ENCODE measurements at places on chromosomes 4 and X.

GRCh38 chr4:174023641-174024040, 259.8 kb downstream of the FBXO8 start:
- DNase-seq: no peak

DNA sequence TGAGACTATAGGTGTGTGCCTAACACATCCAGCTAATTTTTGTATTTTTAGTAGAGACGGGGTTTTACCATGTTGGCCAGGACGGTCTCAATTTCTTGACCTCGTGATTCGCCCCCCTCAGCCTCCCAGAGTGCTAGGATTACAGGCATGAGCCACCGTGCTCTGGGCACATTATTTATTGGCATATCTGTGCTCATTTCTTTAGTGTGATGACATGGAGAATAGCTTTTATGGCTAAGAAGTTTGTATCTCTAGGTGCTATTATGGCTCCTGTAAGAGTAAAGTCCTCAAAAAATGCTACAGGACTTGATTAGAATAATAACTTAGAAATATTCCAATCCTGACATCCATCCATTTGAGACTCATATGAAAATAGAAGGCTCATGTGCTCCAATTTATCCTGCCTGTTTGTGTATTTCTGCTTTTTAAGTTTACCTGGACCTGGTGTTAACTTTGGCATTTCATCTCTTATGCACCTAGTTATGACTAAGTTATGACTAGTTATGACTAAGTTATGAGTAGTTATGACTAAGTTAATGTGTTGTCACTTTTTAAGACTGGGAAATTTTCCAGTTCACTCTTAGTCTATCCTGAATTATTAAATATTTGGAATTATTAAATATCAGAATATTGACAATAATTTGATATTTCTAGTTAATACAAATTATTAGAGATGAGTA, 36.4 kb upstream of the UNC5C start:
- DNase-seq: no peak

GRCh38 chr4:88091378-88091777, 67.1 kb downstream of the ABCG2 start:
- DNase-seq: no peak

DNA sequence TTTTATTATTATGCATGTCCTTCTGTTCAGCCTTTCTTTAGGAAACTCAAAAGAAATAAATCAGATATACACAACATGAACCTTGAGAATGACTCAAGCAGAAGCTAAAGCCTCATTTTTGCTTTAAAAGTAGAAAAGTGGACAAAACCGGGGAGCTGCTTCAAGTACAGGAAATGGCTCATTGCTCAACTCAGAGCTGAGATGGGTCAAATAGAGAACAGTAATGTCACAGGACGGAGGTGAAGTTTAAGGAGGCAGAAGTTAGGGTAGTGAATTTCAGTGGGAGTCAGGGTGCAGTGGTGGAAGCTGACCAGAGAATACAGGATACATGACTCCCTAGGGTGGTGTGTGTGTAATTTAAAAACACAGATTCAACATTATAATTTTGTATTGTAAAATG, 22.2 kb downstream of the PHKA2 start:
- no peak for DNase-seq

DNA sequence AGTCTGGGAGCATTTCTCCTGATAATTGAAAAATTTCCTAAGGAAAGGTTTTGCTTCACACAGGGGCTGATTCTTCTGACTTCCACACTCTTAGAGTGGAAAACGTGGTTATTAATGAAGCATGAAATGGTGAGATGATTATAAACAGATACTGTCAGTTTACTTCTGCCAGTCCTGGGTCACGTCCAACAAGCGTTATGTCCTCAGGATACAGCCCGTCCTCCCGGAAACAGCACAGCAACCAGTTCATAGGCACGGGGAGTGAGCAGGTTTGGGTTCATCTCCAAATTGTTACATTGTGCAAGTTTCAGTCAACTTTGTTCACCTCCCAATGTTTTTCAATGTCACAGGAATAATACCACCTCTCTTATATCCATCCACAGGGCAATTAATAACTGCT, 98.8 kb downstream of the NPNT start:
- DNase-seq: no peak

- no peak for DNase-seq
These were observed 65.3 kb downstream of the ANTXR2 start for GRCh38 chr4:80007745-80008149.

DNA sequence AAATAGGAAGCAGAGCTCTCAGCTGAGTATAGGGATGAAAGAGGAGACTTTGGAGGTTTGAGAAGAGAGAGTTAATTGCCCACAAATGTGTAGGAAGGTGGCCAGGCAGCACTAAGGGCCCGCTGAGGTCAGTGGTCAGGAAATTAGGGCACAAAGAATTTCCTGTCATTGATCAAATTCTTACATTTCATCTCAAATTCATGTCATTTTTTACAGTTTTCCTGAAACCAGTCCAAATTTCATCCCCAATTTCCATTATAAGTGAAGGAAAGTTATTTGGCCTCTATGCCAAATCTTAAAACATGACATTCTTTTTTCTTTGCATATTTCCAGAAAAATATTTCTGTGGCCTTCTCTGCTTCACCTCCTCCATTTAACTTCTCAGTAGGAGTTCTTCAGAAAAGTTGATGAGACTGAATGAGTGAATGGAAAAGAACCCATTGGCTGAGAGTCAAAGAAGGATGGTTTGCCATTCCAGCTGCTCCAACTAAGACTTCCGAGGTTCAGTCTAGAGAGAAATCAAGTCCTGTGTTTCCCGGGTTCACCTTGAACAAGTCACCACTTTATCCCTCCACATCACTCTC, 68.7 kb upstream of the SPRY1 start:
- no peak for DNase-seq

DNA sequence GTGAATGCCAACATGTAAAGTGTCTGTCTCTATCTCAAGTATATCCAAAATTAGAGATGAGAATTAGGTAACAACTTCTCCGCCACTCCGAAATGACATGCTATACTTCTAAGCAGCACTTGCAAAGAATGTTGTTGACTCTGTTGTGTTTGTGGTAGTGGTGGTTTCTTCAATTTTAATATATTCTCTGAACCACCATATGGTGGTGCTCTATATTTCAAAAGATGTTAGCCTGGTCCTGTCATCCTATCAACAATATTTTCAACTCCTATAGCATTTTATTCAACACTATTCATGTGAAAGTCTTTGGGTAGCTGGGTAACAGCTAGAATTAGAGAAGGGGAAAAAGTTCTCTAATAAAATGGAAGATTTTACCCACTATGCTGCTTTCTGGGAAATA, 1622.8 kb upstream of the IGFBP7 start:
- DNase-seq: no peak

GRCh38 chrX:154399527-154400368, 1.6 kb downstream of the RPL10 start:
- no peak for DNase-seq

DNA sequence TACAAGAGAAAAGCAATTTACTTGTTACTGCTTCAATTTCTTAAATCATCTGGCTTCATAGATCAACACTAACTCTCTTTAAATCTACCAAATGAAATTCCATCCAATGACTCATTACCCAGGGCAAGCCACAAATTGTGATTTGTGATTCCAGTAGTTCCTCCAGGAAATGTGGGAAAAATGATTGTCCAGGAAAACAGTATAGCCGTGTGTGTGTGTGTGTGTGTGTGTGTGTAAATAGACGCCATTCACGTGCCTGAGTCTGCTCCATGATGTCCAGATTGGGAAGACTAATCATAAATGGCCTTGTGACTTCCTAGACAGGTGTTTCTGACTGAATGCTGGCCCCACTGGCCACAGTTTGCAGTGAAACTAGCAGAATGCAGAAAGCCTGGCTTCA, 121.3 kb downstream of the HS6ST2 start:
- no peak for DNase-seq

- no peak for DNase-seq
These were observed 11.0 kb upstream of the FGF5 start for GRCh38 chr4:80255329-80256095.

DNA sequence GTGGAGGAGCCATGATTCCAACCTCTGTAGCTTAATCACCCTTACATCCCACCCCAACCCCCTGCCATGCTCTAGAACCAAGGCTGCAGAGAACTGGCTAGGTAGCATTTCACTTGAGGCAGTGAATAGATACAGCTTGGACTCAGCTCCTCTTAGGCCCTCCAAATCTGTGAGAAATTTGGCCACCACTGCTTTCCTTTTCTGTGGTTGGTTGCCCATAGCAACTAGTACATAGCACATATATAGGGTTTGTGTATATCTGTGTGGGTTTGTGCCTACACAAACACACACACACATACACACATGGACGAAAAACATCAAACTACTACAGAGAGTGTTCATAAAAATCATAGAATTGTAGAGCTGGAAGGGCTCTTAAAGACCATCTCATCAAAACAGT, 52.0 kb upstream of the CCDC160 start:
- DNase-seq: no peak

DNA sequence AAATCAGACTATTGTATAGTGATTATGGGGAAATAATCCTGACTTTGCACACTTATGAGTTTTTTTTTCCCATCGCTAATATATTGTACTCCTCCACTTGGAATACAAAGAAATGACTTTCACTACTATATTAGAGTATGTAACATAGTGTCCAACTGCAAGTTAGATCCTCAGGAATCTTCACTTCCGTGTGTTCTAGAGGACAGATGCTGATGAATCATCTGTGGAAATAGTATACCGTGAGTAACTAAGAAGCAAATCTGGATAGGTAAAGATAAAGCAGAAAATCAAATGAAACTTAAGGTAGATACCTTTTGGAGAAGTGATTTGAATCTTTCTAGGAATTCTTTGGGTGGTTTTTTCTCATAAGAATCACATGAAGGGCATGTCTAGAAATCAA, 8.3 kb downstream of the IL21 start:
- no peak for DNase-seq

GRCh38 chr4:26099967-26100366, 185.9 kb downstream of the SMIM20 start:
- DNase-seq: no peak

DNA sequence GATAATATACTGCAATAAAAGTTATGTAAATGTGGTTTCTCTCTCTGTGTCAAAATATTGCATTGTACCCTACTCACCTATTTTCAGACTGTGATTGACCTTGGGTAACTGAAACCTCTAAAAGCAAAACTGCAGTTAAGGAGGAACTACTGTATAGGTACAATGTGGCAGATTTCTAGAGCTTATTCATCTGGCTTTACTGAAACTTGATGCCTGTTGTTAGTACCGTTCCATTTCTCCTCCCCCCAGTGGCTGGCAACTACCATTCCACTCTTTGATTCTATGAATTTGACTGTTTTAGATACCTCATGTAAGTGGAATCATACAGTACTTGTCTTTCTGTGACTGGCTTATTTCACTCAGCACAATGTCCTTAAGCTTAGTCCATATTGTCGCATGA, 61.9 kb downstream of the HOPX start:
- no peak for DNase-seq

GRCh38 chr4:77817304-77818072, 1.7 kb downstream of the CNOT6L start:
- DNase-seq: no peak

DNA sequence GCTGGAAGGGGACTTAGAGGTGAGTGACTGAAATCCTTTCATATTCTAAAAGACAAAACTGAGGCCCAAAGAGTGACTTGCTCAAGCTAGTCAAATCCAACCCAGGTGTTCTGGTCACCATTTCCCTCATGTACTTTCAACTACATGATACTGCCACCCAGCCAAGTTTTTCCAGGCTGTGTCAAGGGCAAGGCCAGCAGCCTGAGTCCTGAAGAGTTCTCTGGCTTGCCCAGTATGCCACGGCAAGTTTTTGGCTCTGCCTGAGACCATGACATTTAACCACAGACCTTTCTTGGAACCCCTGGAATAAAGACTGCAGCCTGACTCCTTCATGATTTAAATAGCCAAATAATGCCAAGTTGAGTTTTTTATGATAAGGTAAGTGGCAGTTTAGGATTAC, 10.7 kb upstream of the TMEM164 start:
- no peak for DNase-seq

GRCh38 chr4:5890063-5890727, 2.7 kb downstream of the CRMP1 start:
- no peak for DNase-seq

GRCh38 chr4:75895744-75896314, 6.4 kb downstream of the PPEF2 start:
- no peak for DNase-seq

DNA sequence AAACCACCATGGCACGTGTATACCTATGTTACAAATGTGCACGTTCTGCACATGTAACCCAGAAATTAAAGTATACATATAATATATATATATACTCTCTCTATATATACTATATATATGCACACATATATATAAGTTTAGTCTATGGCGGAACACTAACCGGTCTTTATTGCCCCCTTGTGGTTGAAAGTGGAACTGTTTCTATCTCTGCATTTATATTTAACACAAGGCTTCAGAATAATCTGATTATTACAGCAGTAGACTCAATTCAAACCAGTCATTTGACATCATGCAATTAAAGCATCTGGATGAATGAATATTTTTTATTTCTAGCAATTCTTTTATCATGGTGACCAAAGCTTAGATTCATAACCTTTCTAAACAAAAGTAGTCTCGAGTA, 14.6 kb downstream of the RAB9B start:
- DNase-seq: no peak

DNA sequence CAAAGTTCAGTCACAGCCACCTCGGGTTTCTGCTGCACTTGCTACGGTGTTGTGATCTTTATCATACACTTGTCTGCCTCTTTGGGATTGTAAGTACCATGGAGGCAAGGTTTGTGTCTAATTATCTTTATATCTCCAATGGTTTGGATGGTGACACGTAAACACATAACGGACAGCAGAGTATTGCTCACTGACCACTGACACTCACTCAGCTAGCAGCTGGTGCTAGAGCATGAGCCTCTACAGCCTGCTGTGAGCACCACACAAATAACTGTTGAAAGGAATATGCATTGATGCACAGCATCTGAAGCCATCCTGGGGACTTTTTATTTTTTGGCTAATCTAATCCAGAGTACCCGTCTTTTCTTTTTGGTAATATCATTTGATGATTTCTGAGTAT, 156.0 kb downstream of the DCLK2 start:
- DNase-seq: no peak

GRCh38 chr4:61427099-61427817, 227.1 kb downstream of the ADGRL3 start:
- no peak for DNase-seq

- no peak for DNase-seq
These were observed 612.2 kb downstream of the IQCM start for GRCh38 chr4:149203256-149204001.

Data from left forelimb (tissue), 1 donor.